ENCODE measurements at places on chromosomes 3 and 15.

- no peak for DNase-seq
Measured at GRCh38 chr3:140160553-140160952, 225.6 kb downstream of the CLSTN2 start.

- DNase-seq: no peak
Measured at GRCh38 chr15:95286352-95286880, 1044.1 kb upstream of the NR2F2 start.

- no peak for DNase-seq
Measured at GRCh38 chr3:64150623-64151207, 74.6 kb downstream of the PRICKLE2 start.

DNA sequence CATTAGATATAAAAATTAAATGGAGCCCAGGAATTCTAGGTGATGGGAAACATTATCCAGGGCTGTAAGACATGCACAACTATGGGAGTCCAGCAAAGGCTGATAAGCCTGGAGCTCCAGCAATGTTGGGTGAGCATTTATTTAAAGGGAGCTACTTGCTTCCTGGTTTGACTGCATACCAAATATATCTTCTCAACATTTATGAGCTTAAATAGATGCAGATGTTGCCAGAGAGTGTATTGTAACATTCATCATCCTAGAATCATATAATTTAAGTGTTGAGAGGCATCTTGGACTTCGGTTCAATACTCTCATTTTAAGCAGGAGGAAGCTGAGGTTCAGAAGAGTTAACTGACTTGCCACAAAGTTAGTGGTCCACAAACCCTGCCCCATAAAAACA lies 12.2 kb upstream of the POLR2M start:
- no peak for DNase-seq

DNA sequence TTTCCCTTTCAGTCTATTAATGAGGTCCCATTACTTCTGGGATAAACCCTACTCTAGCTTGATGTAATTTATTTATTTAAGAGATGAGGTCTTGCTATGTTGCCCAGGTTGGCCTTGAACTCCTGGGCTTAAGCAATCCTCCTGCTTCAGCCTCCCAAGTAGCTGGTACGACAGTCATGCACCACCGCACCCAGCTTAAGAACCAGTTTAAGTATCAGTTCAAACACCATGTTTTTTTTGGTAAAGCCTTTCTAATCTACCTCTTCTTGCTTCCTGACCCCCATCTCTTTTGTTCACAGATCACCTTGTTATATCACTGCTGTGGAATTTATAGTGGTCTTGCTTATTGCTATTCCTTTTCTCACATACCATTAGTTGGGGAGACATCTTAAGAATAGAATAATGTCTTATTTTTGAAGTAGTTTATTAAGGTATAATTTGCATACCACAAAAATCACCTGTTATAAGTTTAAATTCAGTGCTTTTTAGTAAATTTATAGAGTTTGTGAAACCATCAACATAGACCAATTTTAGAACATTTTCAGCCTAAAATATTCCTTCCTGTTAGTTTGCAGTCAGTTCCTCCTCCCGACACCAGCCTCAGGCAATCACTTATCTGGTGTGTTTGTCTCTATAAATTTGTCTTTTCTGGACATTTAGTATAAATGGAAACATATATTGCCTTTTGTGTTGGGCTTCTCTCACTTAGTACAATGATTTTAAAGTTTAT lies 257.9 kb downstream of the PDCD6IP start:
- DNase-seq: no peak

DNA sequence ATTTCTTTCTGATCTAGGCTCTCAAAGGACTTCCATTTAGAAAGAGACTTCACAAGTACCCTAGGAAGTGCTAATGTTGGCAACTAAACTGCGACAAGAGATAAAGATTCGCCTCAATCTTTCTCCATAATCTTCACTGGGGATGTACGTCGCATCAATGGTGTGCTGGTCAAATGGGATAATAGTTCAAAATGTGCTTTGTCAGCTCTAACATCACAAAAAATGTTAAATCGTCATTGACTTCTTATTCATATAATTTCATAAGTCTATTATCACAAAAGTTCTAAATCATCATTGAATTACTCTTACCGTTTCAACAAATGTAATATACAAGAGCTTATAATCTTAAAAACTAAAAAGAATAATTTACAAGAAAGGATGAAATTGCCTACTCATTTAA lies 727.7 kb downstream of the ROBO1 start:
- DNase-seq: no peak

DNA sequence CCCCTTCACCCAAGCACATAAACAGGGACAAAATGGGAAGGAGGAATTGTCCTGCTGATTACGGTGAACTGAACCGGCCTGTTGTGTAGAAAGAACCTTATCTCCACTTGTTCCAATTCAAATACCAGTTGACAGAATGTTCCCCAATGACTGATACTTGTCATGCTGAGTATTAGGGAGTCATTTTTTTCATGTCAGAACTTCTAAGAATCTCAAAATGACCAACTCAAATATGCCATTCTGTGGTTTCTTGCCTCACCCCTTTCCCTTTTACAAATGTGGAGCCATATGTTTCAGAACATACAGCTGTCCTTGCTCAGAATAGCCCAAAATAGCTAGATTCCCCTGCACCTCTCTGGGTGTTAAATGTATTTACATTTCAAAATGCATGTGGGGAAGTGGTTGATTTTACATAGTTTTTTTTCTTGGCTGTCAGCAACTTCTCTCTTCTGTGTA lies 405.9 kb upstream of the TBL1XR1 start:
- no peak for DNase-seq

DNA sequence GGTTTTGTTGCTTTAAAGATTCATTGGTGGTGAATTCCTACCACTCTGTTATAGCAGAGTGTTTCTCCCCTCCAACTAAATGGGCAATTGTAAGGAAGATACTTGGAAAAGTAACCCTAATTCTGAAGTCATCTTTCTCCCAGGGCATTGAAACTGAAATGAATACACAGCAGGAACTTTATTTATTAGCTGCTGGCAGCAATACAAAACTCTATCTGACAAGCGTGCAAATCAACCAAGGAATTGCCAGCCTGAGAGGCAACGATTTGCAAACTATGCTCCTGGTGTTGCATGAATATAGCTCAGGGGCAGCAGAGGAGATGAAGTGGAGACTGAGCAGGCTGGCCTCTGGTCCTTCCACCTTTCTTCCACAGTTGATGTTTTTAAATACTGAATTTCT lies 48.9 kb downstream of the CD200R1 start:
- DNase-seq: no peak

GRCh38 chr3:13538520-13539291 lies 10.2 kb upstream of the FBLN2 start:
- no peak for DNase-seq

DNA sequence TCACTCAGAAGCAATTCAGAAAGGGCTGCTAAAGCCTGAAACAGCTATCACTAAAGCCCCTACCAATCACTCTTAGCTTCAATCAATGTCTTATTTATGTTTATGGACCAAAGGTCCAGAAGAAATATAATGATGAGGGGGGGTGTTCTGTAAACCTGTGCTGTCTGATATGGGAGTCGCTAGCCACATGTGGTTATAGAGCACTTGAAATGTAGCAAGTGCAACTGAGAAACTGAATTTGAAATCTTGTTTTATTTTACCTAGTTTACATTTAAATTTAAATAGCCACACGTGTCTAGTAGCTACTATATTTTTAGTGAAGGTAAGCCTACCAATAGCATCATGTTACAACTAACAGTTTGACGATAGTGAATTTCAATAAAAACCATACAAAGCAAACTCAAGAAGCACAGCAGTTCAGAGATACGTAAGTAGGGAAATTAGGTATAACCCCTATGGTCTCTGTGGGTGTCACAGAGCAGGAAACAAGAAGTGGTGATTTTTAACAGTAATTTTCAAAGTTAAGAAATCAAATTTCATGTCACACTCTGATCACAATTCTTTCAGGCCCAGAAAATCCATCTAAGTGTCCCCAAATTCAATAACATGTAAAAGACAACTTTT lies 3.6 kb downstream of the POU1F1 start:
- DNase-seq: no peak

DNA sequence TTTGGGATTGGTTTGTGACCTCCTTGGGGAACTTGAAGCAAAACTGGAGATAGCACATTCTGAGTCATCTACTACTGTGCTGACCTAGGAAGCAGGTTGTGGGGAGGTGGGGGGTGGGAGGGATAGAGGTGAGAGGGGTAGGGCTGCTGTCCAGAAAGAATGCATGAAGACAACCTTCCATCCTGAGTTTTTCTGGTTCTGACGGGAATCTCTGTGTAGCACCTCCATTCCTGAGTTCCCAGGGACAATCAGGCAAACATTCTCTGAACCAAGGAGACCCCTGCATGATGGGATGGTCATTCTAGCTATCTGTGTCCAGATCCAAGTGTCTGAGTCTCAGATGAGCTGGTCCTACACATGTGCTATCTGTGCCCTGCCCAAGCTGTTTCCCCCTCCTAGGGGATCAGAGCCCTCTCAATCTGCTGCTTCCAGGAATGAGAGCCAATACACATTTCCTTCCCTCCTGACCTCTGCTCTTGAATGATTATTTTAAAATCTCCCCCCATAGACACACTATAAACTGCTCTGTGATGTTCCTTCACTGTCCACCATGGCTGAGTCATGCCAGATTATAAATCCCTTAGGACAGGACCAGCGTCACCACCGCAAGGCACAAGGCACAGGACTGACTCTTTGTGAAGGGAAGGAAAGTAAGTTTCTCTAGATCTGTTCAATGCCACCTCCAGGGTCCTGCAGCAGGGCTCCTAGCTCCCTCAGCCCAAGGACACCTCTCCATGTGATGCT lies 2.2 kb upstream of the CD276 start:
- no peak for DNase-seq

All from stimulated activated CD8-positive, alpha-beta memory T cell treated with anti-CD3 and anti-CD28 coated beads, Interleukin-7, amount 100 ng/mL, for 24 hours (primary cell).